ENCODE measurements at places on chromosomes 5 and 9.

DNA sequence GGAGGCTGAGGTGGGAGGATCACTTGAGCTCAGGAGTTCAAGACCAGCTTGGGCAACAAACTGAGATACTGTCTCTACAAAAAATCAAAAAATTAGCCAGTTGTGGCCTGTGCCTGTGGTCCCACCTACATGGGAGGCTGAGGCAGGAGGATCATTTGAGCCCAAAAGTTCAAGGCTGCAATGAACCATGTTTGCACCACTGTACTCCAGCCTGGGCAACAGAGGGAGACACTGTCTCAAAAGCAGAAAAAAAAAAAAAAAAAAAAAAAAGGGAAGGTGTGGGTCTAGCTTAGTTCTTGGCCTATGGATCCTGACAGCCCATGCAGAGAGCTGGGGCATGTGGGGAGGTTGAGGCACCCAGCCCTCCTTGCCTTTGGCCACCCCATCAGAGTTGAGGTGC is 10.9 kb downstream of the PLPP7 start:
- no peak for DNase-seq

DNA sequence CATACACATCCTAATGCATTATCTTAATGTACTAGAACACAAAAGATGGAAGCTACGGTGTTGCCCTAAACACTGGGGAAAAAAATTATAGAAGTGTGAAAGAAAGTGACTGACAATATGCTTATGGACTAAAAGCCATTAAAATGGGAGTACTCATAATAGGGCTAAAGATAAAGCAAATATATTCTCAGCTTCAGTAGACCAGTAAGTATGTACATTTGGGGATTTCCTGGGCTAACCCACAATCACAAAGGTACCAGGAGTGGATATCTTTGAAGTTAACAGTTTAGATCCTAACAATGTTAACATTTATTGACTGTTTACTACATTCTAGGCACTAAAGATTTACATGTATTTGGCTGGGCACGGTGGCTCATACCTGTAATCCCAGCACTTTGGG is 36.9 kb downstream of the PTGER4 start:
- DNase-seq, result no peak

GRCh38 chr9:132506977-132507669 is 75.3 kb upstream of the BARHL1 start:
- DNase-seq, result no peak

DNA sequence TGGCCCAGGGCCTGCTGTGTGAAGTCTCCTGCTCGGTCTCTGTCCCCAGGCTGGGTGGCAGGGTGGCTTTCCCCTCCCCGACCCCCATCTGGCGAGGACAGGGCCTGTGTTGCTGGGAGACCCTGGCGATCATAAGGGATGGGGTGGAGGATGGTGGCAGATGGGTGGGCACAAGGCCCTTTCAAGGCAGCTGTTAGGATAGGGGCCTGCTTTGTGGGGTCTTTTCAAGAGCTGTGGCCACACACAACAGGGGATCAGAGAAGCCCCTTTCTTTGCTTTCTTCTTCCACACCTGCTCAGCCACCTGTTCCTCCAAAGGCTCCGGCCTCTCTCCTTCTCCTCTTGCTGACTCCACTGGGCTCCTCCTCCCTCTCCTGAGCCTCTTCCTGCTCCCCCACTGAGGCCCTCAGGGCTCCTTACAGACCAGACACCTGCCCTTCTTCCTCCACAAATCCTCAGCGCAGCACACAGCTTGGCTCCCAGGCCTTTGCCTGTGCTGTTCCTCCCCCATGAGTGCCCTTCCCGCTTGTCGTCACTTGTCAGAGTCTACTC is 15.0 kb upstream of the NEURL1B start:
- DNase-seq, result no peak

GRCh38 chr9:70374962-70375618 is 39.4 kb downstream of the KLF9 start:
- DNase-seq, result no peak

GRCh38 chr5:132008163-132008473 is 3.3 kb downstream of the ACSL6 start:
- DNase-seq, result peak; percentile 55

GRCh38 chr9:89889865-89890264 is 285.1 kb downstream of the GADD45G start:
- DNase-seq, result no peak

DNA sequence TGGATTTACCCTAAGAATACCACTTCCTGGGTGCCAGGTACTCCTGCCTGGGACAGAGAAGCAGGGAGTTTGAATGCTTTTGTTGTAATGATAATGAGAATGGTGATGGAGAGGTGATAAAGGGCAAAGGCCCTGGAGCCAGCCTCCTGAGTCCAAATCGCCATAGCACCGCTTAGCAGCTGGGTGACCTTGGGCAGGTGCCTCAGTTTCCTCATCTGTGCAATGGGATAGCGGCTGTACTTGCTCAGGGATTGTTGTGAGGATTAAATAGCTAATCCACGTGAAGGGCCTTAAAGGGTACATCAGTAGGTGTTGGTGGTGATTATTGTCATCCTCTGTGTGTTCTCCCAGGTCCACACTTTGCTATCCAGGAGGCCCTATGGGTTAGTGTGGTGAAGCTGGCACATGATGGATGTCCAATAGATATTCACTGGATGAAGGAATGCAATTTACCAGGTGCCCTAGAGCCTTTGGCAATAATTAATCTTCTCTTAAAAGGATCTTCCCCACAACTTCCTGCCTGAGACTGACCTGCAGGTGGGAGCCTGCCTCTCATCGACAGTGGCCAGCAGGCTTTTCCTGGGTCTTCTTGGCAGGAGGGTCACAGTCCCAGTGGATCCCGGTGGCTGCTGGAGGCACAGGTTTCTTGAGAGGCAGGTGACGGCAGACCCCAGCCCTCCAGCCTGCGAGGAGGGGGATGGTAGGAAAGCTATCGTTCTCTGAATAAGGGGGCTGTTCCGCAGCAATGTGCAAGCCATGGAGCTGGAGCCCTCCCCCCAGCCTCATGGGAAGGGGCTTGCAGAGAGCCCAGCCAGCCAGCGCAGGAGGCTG is 160.2 kb downstream of the MACROH2A1 start:
- DNase-seq, result no peak

Data from RWPE1 (cell line).